ENCODE measurements at places on chromosomes 16 and 17. TPM values are rescaled to one million over a fixed set of nuclear protein-coding genes. Genes with fewer than 3 reads are reported as not detected.

HS3ST3B1 gene
- 26.8 TPM for polyA plus RNA-seq

WNK4 gene
- 10.1 TPM for polyA plus RNA-seq

PMFBP1 gene
- polyA plus RNA-seq = 4.7 TPM

ARL5C gene
- polyA plus RNA-seq = 0.22 TPM

DNA sequence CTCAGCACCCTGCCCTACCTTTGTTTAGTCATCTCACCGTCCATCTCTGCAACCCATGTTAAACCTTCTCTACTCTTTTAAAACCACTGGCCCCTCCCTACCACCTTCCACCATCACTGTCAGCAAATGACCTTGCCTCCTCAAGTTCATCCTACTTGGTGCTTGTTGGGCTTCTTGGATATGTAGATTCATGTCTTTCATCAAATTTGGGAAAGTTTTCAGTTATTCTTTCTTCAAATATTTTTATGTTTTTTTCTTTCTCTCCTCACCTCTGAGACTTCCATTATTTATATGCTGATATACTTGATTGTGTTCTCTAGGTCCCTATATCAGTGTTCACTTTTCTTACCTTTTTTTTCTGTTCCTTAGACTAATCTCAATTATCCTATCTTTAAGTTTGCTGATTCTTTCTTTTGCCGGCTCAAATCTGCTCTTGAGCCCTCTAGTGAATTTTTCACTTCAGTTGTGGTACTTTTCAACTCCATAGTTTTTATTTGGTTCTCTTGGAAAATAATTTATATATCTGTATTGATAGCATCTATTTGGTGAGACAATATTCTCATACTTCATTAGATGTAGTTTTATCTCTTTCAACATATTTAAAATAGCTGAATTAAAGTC lies 28.7 kb upstream of the ALDH3A2 start:
- DNase-seq = no peak

- no peak for DNase-seq
Measured at GRCh38 chr17:10121971-10122707, 76.3 kb downstream of the GAS7 start.

DNA sequence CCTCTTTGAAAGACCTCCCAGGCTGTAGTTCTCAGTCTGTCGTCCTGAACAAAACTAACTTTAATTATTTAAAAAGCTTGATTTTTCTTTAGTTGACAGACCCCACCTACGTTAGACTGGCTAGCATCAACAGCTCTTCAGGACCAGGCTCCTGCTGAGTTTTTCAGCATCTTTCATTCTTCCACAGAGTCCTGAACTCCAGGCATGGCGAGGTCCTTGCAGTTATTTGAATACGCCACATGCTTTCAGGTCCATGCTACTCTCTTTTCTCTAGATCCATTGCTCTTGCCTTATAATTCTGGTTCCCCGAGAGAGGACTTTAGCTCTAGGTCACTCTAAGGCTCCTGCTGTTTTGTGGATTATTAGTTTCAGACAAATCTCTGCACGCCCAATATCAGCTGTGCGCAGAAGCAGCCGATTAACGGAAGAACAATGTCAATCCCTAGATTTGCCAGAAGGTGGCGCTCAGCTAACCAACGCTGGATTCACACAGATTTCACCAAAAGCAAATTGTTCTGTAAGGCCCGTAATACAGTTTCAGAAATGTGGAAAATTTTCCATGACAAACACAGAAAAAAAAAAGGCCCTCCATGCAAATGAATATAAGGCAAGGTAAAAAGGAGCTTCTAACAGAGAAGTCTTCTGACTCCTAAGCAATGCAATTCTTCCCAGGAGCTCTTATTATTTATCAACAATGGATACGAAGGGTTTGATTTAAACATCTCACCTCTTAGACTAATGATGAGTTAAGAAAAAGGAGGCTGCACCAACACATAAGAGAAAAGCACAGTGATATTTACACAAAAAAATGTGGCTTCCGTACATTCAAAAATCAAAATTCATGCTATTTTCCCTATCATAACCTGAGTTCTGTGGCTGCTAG lies 33.5 kb upstream of the BCO1 start:
- DNase-seq = peak; percentile 60

GRCh38 chr16:66002601-66003000 lies 363.9 kb upstream of the CDH5 start:
- DNase-seq = no peak

GRCh38 chr17:67995570-67996263 lies 552 bp downstream of the C17orf58 start:
- no peak for DNase-seq

- no peak for DNase-seq
Measured at GRCh38 chr16:51057969-51058337, 93.1 kb downstream of the SALL1 start.

All from left kidney (tissue), 8 donors.